Psoas muscle (tissue), 8 donors: ENCODE measurements at places on chromosomes 1 and 21. TPM values are rescaled to one million over a fixed set of nuclear protein-coding genes. Genes with fewer than 3 reads are reported as not detected.

DNA sequence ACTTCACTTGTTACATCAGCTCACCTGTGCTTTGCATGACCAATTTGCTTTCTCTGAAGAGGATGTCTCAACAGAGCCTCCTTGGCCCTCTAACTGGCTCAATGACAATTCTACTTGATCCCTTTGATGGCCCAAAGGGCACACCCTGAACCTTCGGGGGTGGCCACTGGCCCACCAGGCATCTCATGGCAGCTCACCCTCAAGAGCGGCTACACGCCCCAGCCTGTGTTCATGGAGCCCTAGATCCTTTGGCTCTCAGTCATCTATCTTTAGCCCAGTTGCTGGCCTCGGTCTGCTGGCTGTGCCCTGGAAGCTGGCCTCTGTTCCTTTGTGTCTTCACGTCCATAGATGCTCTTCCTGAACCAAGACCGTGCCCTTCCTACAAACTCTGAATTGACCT, 476.7 kb downstream of the NPHP4 start:
- H3K36me3 ChIP-seq, result no peaks in the 10 kb centered on the region
- DNase-seq, result no peak
- H3K27me3 ChIP-seq, result peaks cover 7% of the 10 kb centered on the region
- H3K27ac ChIP-seq, result no peak overlapping the region

DNA sequence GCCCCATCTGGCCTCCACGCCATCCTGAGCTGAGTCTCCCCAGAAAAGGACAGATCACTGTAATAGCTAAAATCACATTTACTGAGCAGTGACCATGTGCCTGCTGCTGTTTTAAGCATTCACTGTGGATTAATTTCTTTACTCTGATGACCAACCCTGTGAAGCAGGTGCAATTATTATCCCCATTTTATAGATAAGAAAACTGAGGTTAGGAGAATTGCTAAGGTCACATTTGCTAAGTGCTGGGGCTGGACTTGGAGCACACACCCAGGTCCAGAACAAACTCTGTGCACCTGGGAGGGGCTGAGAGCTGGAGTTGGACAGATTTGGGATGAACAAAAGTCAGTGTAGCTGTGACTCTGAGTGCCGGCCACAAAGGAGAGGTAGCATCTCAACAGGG, 58.0 kb downstream of the SDC3 start:
- H3K27me3 ChIP-seq, result peaks cover 3% of the 10 kb centered on the region
- H3K4me3 ChIP-seq, result no peak overlapping the region
- no peaks in the 10 kb centered on the region for H3K36me3 ChIP-seq
- H3K4me1 ChIP-seq, result no peaks in the 10 kb centered on the region
- H3K27ac ChIP-seq, result no peak overlapping the region

DNA sequence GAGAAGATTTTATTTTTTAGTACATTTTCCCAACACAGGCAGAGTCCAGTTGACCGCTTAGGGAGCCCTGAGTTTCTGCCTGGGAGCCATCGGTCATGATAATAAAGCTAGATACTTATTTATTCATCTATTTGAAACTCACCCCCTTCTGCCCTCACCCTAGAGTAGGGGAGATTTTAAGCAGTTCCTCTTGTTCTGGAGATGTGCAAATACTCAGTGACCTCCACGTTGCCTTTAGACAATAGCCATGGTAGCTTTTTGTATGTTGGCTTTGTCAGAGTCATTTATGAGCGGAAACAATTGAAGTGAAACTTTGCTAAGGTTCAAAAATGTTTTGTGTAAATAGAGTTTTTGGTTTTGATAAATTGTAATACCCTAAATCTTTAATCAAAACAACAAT, 45.7 kb upstream of the PLPPR4 start:
- no peaks in the 10 kb centered on the region for H3K36me3 ChIP-seq
- H3K4me1 ChIP-seq, result no peaks in the 10 kb centered on the region
- H3K27me3 ChIP-seq, result no peaks in the 10 kb centered on the region
- no peak for DNase-seq
- no peak overlapping the region for H3K27ac ChIP-seq

- no peak overlapping the region for H3K4me3 ChIP-seq
- no peaks in the 10 kb centered on the region for H3K36me3 ChIP-seq
- H3K4me1 ChIP-seq, result no peaks in the 10 kb centered on the region
- DNase-seq, result no peak
- H3K27ac ChIP-seq, result no peak overlapping the region
These were observed 30.2 kb downstream of the SLC22A15 start for GRCh38 chr1:116006486-116006964.

Gene VSIG8
- total RNA-seq, result not detected

DNA sequence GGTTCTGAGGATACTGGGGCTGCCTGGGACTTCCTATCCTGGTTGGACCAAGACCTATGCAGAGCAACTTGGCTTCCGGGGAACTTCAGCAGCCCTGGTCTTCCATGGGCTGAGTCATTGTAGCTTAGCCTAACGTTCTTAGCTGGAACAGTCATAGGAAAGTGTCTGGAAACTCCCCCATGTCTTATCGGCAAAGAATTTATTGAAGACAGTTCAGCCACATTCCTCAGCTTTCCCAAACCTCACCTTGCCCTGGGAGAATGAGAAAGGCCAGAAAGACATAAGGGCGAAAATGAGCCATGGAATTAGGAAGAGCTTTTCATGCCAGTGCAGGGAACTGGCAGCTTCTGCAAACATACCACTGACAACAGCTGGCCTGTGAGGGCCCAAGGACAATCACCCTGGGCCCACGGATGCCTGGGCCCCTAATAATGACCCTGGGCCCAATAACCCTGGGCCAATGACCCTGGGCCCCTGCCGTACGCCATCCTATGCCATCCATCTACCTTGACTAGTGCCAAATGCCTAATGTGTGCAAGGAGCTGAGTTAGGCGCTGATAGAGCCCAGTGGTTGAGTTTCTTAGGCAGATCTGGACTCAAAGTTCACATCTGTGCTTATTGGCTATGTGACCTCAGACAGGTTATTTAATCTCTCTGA, 114.4 kb upstream of the GADD45A start:
- H3K4me1 ChIP-seq, result peaks cover 43% of the 10 kb centered on the region
- no peak overlapping the region for H3K4me3 ChIP-seq
- H3K27ac ChIP-seq, result peak overlapping the region; percentile 93
- no peaks in the 10 kb centered on the region for H3K27me3 ChIP-seq
- no peak for DNase-seq

Gene B3GALT5
- 0.06 TPM for total RNA-seq

DNA sequence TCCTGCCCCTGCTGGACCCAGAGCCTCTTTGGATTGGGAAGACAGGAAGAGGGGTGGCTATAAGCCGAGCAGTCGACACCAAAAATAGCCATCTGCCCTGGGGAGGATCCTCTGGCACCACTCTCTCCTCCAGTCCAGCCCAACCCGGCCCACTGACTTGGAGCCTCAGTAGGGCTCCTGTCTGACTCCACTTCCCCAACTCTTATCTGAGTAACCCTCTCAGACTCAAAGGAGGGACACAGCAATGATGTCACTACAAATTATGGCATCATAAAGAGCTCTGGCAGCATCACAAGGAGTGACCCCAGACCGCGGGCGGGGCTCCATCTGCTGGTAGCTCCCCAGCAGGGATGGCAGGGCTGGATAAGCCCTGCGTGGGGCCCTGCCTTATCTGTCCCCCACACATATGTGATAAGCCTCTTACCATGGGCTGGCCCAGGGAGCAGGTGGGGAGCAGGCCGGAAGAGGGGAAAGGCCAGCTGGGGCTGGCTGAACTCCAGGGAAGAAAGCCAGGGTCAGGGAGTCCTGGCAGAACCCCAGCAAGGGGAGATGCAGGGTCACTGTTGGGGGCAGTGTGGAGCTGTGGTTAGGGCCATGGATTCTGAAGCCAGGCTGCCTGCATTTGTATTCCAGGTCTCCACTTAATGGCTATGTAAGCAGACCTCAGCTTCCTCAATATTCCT, 4.6 kb upstream of the SLC6A9 start:
- H3K4me3 ChIP-seq, result no peak overlapping the region
- H3K27me3 ChIP-seq, result no peaks in the 10 kb centered on the region
- no peaks in the 10 kb centered on the region for H3K36me3 ChIP-seq
- DNase-seq, result peak; percentile 36
- peak overlapping the region; percentile 41 for H3K27ac ChIP-seq

DNA sequence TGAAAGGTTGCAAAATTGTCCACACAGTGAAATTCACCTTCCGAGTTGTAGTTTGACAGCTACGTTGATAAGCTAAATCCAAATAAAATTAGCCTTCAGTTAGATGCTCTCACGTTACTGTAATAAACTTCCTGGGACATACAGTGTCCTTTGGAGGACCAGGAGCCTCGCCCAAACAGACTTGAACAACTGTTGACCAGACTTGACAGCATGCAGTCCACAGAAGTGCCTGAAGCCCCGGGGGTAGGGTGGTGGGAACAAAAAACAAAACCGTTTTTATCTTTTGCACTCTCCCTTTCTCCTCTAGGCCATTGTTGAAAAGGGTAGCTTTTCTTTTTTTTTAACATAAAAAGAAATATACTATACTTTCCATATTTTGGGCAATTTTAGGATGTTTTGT, 172.8 kb upstream of the SAMSN1 start:
- no peaks in the 10 kb centered on the region for H3K4me1 ChIP-seq
- no peaks in the 10 kb centered on the region for H3K27me3 ChIP-seq
- no peak for DNase-seq
- H3K4me3 ChIP-seq, result no peak overlapping the region

GRCh38 chr1:53636621-53637171, 102.3 kb downstream of the GLIS1 start:
- H3K36me3 ChIP-seq, result no peaks in the 10 kb centered on the region
- no peak overlapping the region for H3K27ac ChIP-seq
- DNase-seq, result no peak
- H3K4me3 ChIP-seq, result no peak overlapping the region
- H3K27me3 ChIP-seq, result no peaks in the 10 kb centered on the region

Gene CCDC27
- 0.16 TPM for total RNA-seq

DNA sequence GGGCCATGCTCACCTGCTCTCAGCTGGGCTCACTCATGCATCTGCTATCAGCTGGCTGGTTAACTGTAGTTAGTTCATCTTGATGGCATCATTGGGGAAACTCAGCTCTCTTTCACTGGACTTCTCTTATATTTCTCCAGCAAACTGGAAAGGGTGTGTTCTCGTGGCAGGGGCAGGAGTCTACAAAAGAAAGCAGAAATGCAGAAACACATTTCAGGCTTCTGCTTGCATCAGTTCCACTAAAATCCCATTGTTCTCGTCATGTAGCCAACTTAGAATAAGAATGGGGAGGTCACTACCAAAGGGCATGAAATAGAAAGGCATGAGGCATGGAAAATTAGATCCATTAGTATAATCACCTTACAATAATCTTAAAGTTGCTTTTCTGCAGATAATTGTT, 207.3 kb downstream of the NRIP1 start:
- H3K27me3 ChIP-seq, result no peaks in the 10 kb centered on the region
- no peak for DNase-seq
- no peaks in the 10 kb centered on the region for H3K4me1 ChIP-seq
- H3K27ac ChIP-seq, result no peak overlapping the region
- no peaks in the 10 kb centered on the region for H3K36me3 ChIP-seq

DNA sequence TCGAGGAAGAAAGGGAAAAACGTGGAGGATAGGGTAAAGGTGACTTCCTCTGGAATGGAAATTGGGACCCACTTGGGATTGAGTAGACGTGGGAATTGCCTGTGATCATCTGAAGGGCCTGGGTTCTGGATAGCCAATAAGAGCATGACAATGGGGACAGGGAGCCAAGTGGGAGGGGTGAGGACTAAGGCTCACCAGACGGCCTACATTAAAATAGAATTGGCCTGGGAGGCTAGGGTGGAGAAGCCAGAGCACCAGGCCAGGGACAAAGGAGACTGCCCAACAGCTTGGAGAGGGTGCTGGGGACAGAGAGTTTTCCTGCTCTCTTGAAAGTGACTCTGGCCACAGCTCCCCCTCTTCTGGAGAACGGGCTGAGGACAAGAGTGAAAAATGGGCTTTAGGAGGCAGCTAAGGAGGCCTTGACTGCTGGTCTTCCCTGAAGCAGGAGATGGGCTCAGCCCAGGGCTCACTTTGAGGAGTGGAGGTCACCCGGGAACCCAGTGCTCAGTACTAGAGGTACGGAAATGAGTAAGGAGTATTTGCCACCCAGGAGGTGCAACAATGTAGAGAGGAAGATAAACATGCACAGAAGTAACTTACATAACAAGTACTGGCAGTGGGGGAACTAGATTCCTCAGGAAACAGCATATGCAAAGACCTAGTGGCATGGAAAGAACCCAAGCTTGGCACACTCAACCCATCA, 18.8 kb downstream of the INKA2 start:
- no peak for DNase-seq
- peak overlapping the region; percentile 84 for H3K27ac ChIP-seq
- H3K4me3 ChIP-seq, result no peak overlapping the region
- no peaks in the 10 kb centered on the region for H3K36me3 ChIP-seq

DNA sequence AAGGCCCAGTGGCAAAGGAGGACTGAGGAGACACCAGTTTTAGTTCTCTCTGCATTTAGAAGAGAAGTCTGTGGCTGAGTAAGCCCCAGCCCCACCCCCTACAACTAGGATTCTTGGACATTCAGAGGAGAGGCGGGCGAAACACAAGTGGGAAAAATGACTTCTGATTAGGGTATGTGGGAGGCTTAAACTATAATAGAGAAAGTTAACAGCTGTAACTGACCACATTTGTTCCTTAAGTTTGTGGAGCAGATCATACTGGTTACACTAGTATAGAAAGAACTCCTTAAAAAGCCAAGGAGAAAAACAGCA, 11.2 kb upstream of the TRIM33 start:
- H3K4me3 ChIP-seq, result no peak overlapping the region
- no peak for DNase-seq
- H3K27me3 ChIP-seq, result no peaks in the 10 kb centered on the region
- no peaks in the 10 kb centered on the region for H3K36me3 ChIP-seq
- H3K27ac ChIP-seq, result no peak overlapping the region

GRCh38 chr1:29324771-29325351, 88.5 kb downstream of the PTPRU start:
- DNase-seq, result no peak
- H3K36me3 ChIP-seq, result no peaks in the 10 kb centered on the region
- no peak overlapping the region for H3K4me3 ChIP-seq
- no peak overlapping the region for H3K27ac ChIP-seq
- no peaks in the 10 kb centered on the region for H3K27me3 ChIP-seq

- no peaks in the 10 kb centered on the region for H3K27me3 ChIP-seq
- no peak overlapping the region for H3K27ac ChIP-seq
- no peaks in the 10 kb centered on the region for H3K36me3 ChIP-seq
- no peak for DNase-seq
These were observed 32.5 kb downstream of the CDC42BPA start for GRCh38 chr1:227285745-227286144.

GRCh38 chr1:205458777-205459566, 3.1 kb upstream of the BLACAT1 start:
- H3K27me3 ChIP-seq, result peaks cover 33% of the 10 kb centered on the region
- DNase-seq, result no peak
- H3K4me3 ChIP-seq, result no peak overlapping the region
- H3K36me3 ChIP-seq, result no peaks in the 10 kb centered on the region
- peaks cover 12% of the 10 kb centered on the region for H3K4me1 ChIP-seq

DNA sequence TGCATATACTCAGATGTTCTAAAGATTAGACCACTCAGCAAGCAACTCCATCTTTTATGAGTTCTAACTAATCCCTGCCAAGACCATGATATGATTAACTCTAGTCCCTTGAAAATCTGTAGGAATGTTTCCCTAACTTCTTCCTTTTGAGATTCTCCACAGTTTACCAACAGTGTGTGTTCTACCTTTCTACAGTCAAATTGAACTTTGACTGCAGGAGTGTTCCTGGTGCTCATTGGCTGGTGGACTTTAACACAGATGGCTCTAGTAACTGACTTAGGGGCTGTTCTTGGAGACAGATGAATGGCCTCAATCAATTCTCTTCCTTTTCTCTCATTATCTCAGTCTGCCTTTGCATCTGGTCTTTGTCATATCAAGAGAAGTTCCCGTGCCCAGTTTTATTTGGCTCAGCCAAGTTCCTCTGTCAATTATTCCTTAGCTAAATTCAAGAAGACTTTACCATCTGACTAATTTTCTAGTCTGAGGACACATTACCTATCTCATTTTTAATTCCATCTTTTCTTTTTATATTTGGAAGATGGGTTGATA, 643.9 kb upstream of the CAMK1G start:
- no peak overlapping the region for H3K4me3 ChIP-seq
- H3K4me1 ChIP-seq, result no peaks in the 10 kb centered on the region
- H3K27me3 ChIP-seq, result no peaks in the 10 kb centered on the region
- H3K27ac ChIP-seq, result no peak overlapping the region
- DNase-seq, result no peak
